ENCODE measurements at places on chromosomes 5 and 9. TPM values are rescaled to one million over a fixed set of nuclear protein-coding genes. Genes with fewer than 3 reads are reported as not detected.

The ADAMTSL2 gene
- under 0.01 TPM for total RNA-seq

The NFIB gene
- 164 TPM for total RNA-seq

The FBP1 gene
- total RNA-seq, result 0.44 TPM

The AP3B1 gene
- 36.3 TPM for total RNA-seq

The SDHA gene
- 95.9 TPM for total RNA-seq
